AG08396 (cell line): ENCODE measurements at places on chromosomes 6 and 20.

GRCh38 chr6:47352194-47352920 is 42.7 kb upstream of the TNFRSF21 start:
- DNase-seq = no peak

DNA sequence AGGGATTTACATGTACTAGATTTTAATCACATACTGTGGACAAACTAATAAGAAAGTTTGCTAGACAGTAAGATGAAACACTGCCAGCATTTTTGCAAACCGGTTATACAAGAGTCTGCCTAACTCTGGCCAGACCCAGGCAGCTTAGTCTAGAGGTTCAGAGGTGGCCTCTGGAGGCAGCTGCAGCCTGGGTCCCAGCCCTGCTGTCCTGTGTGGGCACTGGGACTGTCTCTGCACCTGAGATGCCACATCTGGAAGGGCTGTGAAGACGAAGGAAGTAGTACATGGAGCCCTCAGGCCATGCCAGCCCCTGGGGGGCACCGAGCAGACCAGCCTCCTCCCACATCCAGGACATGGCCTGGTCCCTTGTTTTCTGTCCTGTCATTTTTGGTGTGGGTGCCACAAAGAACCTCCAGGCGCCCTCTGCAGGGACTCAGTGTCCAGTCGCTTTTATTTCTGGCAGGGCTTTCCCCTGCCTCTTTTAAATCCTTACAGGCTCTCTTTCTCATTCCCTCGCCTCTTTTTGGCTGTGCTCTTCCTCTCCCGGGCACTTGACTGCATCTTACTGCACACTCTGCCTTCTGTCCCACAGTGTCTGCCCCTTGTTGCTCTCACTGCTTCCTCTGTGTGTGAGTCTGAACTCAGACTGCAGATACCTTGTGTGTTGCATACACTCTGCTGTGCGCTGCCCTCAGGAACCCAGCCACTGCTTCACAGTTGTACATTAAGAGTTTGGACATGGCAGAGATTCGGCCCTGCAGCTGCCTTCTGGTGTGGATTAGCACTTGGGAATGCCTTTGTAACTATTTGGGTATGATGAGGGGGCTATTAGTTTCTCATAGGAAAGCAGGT is 216.7 kb downstream of the ZDHHC14 start:
- peak; percentile 69 for DNase-seq

DNA sequence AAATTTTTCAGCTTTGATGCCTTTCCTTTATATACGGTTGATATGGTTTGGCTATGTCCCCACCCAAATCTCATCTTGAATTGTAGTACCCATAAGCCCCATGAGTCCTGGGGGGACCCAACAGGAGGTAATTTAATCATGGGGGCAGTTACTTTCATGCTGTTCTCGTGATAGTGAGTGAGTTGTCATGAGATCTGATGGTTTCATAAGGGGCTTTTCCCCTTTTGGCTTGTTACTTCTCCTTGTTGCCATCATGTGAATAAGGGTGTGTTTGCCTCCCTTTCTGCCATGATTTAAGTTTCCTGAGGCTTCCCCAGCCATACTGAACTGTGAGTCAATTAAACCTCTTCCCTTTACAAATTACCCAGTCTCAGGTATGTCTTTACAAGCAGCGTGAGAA is 66.8 kb downstream of the ARHGAP18 start:
- no peak for DNase-seq

GRCh38 chr6:35259948-35260590 is 534 bp downstream of the ZNF76 start:
- DNase-seq = peak; percentile 64

DNA sequence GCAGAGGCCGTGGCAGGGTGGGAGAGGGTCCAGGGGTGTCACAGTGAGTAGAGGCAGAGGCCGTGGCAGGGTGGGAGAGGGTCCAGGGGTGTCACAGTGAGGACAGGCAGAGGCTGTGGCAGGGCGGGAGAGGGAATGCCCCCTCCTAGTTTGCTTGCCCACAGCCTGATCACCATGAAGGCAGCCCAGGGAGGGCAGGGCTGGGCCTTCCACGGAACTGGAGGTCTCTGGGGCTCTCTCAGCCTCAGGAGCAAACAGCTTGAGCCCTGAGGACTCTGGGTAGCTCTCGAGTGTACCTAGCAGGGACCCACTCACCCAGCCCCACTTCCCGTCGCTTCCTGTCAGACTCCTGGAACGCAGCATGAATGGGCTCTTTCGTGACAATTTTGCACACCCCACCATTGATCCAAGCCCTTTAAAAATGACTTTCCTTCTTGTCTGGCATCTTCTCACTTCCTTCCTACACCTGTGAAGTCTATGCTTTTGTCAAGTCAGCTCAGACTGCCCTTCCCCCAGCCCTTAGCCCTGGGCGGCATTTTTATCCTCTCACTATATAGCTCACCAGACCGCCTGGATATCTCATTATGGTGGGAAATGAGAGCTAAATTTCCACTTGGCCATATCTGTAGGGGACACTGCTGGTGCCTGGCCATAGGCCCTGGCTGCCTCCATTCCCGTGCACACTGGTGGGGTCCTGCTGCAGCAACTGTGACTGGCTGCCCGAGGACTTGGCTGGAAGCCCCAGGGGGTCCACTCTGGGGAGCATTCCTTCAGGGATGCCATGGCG is 140.3 kb downstream of the CDC5L start:
- DNase-seq = no peak

DNA sequence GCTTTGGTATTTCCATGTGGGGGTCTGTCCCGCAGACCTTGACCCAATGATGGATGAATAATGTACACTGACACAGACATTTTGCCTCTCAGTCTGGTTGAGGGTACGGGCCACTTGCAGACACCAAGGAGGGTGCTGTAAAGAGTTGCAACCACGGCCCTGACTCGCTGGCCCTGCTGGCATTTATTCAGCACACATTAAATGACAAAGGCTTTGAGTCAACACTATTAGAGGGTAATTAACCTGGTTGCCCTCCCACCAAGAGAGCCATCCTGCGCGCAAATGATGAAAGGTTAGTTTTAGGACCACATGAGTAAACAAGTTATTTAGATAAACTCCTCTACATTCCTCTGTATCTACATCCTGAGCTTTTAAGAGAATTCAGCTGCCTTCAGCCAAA is 308.9 kb upstream of the MMS22L start:
- DNase-seq = no peak

GRCh38 chr6:111766201-111766857 is 106.9 kb downstream of the FYN start:
- no peak for DNase-seq

GRCh38 chr20:31698803-31699718 is 23.6 kb downstream of the BCL2L1 start:
- peak; percentile 84 for DNase-seq

DNA sequence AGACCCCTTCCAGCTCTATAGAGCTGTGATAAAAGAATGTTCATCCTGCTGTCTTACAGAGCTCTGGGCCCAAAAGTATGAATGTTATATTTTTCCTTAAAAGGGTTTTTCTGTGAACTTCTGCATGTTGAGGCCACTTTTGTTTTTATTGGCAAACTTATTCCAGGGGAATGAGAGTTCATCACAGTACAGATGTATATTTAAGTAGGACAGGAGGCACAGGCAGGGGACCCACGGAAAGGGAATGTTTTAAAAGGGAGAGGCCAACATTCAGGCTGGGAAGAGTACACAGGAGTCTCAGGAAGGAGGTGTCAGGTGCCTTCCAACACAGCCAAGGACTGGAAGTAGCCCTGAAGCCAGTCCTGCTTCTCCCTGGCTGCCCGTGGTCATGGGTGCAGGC is 148.4 kb downstream of the EYA2 start:
- no peak for DNase-seq

DNA sequence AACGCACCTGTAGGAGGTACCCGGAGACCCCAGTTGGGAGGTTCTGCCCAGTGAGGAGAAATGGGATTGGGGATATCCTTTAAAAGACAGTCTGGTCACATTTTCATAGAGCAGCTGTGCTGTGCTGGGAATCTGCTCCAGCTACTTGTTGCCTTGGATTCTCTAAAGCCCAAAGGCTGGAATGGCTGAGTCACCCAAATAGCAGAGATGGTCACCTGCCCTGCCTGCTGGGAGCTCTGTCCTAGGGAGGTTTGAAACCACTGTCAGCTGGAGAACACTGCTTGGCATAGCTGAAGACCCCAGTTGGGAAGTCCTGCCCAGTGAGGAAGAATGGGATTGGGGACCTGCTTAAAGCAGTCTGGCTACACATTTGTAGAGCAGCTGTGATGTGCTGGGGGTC is 34.8 kb upstream of the TFB1M start:
- DNase-seq = peak; percentile 39

- DNase-seq = no peak
These were observed 58.8 kb upstream of the EXOC2 start for GRCh38 chr6:751765-752164.

GRCh38 chr6:20113649-20114224 is 98.5 kb downstream of the MBOAT1 start:
- no peak for DNase-seq

- no peak for DNase-seq
These were observed 65.7 kb downstream of the PRSS35 start for GRCh38 chr6:83578057-83578456.

DNA sequence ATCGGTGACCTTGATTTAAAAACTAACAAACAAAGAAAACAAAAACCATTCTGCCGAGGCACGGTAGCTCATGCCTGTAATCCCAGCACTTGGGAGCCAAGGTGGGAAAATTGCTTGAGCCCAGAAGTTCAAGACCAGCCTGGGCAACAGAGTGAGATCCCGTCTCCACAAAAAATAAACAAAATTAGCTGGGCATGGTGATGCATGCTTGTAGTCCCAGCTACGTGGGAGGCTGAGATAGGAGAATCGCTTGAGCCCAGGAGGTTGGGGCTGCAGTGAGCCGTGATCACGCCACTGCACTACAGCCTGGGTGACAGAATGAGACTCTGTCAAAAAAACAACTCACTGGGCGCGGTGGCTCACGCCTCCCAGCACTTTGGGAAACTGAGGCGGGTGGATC is 48.2 kb upstream of the TFAP2A start:
- DNase-seq = no peak

- DNase-seq = no peak
These were observed 193.3 kb downstream of the UTRN start for GRCh38 chr6:144478483-144478882.

DNA sequence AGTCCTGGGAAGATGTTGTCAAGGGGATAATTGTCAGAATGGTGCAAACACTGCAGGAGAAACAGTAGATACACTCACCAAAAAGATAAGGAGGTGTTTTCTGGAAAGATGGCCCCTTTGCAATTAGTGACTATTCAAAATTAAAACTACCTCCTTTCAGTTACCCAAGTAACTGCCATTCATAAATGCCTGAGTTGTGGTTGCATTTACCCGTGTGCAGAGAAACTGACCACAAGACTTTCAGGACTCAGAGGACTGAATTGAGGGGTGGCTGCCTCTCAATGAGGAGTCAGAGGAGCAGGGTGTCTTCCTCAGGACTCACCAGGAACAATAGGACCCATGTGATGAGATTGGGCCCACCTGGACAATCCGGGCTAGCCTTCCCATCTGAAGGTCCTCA is 39.0 kb downstream of the GCM1 start:
- no peak for DNase-seq

GRCh38 chr6:25777856-25778649 is 23.5 kb downstream of the SLC17A4 start:
- DNase-seq = no peak

- no peak for DNase-seq
These were observed 324.5 kb downstream of the SOX4 start for GRCh38 chr6:21918041-21918440.

DNA sequence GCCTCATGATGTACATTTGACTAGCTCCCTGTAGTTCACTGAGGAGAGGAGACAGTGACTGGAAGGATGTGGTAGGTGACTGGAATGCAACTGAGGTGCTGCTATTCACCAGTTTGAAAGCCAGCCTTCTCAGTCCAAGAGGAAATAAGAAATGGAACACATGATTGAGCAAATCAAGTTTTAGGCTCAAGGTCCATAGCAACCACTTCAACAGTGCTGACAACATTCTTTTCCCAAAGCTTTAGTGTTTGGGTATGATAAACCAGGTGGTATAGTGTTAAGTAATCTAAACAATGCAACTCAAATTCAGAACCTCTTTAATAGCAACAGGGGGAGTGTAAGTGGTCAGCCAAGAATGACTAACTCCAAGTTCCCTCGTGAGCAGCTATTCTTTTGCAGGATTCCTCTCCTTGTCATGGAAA is 9.2 kb downstream of the ZHX3 start:
- DNase-seq = peak; percentile 46

GRCh38 chr20:60812561-60812960 is 439.5 kb upstream of the CDH4 start:
- DNase-seq = no peak

DNA sequence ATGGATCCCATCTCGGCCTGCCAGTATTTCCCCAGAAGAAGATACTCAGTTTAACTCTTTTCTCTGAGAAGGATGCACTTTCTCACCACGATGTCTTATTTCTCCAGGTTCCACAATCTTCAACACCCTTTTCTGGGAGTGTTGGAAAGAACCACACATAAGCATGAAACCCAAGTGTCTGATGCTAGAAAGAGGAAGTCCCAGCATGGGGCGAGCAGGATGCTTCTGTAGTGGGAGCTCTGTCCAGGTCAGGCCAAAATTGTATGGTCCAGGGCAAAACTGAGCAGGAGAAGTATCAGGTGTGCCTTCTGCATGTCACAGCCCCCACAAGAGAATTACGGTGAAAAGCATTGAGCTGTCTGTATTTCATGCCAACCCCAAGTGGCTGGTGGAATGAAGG is 11.0 kb downstream of the TREM1 start:
- no peak for DNase-seq

- DNase-seq = no peak
These were observed 117.9 kb downstream of the JARID2 start for GRCh38 chr6:15363523-15364400.

- DNase-seq = no peak
These were observed 435.6 kb upstream of the RUNX2 start for GRCh38 chr6:44892579-44892978.

GRCh38 chr6:164068527-164068926 is 654.0 kb downstream of the QKI start:
- DNase-seq = no peak

- no peak for DNase-seq
These were observed 8.3 kb upstream of the TGM3 start for GRCh38 chr20:2287504-2287903.

DNA sequence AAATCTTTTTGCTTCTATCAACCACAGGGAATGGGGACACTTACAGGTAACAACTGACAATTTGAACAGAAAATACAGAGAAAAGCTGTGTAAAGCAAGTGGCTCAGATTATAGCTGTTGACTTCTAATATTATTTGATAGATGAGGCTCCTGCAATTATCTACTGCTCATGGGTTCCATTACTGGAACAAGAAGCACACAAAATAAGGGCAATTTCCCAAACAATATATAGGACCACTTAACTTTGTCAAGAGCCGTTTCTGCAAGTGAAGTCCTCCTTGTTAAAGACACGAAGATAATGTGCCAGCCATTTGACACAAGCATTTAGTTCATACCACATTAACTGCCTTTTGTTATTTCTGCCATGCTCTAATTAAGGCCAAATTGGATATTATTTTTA is 315.5 kb upstream of the ARID1B start:
- no peak for DNase-seq
